ENCODE measurements at places on chromosomes 7 and 10.
A peak's percentile ranks its signal among the peaks of the same experiment; 100 is the strongest.

DNA sequence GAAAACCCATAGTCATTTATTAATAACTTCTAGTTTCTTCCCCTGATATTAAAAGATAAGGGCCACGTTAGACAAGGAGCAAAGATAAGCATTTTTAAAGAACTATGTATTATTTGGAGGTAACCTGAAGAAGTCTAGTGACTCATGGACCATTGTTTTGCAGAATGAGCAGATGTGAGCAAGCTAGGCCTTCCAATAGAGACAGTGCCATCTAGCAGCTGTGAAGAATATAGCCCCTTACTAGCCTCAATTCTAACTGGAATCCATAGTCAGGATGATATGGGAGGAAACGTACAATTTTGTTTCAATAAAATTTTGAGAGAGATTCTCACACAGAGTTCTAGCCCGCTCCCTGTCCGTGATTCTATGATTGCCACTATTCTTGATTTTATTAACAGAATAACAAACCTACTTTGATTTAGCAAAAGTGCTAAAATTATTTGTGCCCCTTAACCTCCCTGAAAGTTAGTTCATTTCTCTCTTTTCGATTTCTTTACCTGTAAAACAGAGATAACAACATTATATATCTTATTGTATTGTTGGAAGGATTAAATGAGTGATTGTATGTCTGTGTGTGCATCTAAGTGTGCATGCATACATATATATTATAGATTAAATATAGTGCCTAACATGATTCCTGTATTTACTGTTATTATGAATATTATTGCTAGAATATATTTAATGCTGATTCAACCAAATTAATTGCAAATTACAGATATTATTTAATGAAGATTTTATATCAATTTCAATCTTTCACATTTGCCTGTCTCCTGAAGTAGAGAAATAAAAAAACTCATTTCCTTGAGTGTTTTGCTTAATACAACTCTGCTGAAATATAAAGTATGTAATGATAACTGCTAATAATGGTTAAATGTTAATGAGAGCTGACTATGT, 22.7 kb downstream of the FAM237B start:
- no peak for DNase-seq

GRCh38 chr10:23818484-23818883, 379.6 kb downstream of the OTUD1 start:
- no peak for DNase-seq

GRCh38 chr7:138632826-138633602, 68.1 kb downstream of the SVOPL start:
- DNase-seq = no peak

GRCh38 chr10:34075254-34075926, 739.7 kb downstream of the PARD3 start:
- no peak for DNase-seq

GRCh38 chr10:74150204-74150989, at the start of gene AP3M1:
AP3M1 (minus strand) TSS chr10:74150828; CDS start chr10:74138379, 12,449 bp downstream.
- DNase-seq = peak; percentile 65
